Stimulated activated CD4-positive, alpha-beta T cell treated with anti-CD3 and anti-CD28 coated beads, Interleukin-4, amount 100 ng/mL, for 48 hours (primary cell): ENCODE measurements at places on chromosomes 4 and X.

DNA sequence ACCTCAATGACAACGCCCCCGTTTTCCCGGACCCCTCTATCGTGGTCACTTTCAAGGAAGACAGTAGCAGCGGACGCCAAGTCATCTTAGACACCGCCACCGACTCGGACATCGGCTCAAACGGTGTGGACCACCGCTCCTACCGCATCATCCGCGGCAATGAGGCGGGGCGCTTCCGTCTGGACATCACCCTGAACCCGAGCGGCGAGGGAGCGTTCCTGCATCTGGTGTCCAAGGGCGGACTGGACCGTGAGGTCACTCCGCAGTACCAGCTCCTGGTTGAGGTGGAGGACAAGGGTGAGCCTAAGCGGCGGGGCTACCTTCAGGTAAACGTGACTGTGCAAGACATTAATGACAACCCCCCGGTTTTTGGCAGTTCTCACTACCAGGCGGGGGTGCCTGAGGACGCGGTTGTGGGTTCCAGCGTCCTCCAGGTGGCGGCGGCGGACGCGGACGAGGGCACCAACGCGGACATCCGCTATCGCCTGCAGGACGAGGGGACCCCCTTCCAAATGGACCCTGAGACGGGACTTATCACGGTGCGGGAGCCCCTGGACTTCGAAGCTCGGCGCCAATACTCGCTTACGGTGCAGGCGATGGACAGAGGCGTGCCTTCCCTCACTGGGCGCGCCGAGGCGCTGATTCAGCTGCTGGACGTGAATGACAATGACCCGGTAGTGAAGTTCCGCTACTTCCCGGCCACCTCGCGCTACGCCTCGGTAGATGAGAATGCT, 2.2 kb downstream of the FAT4 start:
- no peak for DNase-seq

- no peak for DNase-seq
Measured at GRCh38 chrX:40694802-40695201, 40.5 kb downstream of the MED14 start.

- DNase-seq = no peak
Measured at GRCh38 chr4:86563416-86563815, 30.7 kb upstream of the PTPN13 start.

- DNase-seq = no peak
Measured at GRCh38 chr4:142959173-142959572, 113.1 kb upstream of the INPP4B start.

GRCh38 chr4:131316086-131316485, 1833.0 kb upstream of the PCDH10 start:
- no peak for DNase-seq

DNA sequence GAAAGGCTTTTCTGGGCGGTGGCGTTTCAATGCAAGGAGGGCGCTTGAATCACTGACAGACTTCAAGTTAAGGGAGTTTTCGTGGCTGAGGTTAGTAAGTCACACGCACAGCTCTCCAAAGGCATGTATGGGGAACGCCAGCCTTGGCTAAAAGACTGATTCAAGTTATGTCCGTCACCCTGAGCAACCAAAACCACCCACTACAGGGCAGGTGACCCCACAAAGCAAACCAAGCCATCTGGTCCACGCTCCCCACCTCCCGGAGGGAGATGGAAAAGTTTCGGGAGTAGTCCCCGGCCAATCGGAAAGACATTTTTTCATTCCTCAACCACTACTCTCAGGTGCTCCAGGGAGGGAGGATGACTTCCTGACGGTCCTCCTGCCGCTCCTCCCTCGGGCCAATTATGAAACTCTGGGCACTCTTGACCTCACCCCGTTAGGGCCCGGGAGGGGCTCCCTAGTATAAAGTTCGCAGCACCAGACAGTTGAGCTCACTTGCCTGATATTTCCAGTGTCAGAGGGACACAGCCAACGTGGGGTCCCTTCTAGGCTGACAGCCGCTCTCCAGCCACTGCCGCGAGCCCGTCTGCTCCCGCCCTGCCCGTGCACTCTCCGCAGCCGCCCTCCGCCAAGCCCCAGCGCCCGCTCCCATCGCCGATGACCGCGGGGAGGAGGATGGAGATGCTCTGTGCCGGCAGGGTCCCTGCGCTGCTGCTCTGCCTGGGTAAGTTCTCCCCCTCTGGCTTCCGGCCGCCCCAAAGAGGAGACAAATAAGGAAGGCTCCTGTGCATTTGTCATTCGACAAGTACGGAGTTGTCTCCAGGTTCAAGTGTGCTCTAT, at the start of gene EREG:
TSS of gene EREG (plus strand) at position 494 of the 840 bp plus-strand sequence. CDS start at position 658, 164 bp downstream.
- peak; percentile 1 for DNase-seq

- peak; percentile 28 for DNase-seq
Measured at GRCh38 chr4:154618708-154619315, 6.4 kb upstream of the FGG start.

DNA sequence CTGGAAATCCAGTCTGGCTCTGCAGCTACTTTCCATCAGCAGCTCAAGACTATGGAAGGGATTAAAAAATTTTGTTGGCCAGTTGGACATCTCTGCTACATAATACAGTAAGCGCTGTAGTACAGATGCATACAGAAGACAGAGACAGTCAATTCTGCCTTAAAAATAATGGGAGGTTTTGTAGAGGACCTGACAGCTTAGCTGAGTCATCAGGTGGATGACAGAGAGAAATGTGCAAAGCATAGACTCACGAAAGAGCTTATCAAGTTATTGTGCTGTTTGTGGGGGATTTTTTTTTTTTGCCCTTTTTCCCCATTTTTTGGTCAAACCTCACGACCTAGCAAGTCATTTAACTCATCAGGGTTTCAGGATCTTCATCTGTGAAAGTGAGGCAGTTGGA, 149.0 kb upstream of the SCML1 start:
- no peak for DNase-seq

DNA sequence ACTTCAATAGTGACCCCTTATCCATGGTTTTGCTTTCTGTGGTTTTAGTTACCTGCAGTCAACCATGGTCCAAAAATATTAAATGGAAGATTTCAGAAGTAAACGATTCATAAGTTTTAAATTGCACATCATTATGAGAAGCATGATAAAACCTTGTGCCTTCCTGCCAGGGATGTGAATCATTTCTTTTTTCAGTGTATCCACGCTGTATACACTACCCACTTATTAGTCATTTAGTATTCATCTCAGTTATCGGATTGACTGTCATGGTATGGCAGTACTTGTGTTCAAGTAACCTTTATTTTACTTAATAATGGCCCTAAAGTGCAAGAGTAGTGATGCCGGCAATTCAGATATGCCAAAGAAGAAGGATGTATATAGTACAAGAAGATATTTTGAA, 37.7 kb upstream of the TASL start:
- DNase-seq = no peak

DNA sequence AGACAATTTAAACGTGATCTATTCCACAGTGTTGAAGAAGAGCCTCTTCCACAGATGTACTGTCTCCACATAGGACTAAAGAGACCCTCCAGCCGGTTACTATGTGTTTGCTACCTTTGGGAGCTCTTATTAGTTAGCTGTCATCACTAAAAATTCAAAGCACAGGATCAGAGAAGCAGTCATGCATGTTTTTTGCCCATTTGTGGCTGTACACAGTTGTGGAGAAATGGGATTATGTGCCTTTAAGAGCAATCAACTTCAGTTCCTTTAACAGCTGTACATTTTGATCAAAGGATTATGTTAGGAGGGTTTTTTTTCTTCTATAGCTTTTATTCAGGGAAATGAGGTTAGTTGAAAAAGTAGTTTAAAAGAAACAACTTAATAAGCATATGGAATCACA, 149.0 kb upstream of the SPOCK3 start:
- DNase-seq = no peak

- DNase-seq = no peak
Measured at GRCh38 chr4:170089274-170089667, 485 bp downstream of the AADAT start.

- no peak for DNase-seq
Measured at GRCh38 chrX:31272472-31272775, 200.6 kb upstream of the FTHL17 start.

DNA sequence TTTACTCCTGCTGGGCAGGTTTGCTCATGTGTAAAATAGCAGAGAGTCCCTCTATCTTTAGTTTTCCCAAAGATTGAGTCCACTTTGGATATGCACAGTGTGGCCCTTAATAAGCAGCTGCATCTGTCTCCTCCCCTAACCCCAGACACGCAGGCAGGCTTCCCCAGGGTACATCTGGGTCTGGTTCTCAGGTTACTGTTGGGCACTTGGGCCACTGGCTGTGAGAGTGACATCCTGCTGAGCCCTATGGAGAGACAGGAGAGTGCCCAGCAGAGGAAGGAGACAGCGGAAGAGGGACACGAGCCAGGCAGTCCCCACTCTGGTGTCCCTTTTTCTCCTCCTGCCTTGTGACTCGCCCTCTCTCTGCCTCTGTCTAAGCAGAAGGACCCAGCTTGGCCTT, 16.0 kb downstream of the XK start:
- DNase-seq = no peak

DNA sequence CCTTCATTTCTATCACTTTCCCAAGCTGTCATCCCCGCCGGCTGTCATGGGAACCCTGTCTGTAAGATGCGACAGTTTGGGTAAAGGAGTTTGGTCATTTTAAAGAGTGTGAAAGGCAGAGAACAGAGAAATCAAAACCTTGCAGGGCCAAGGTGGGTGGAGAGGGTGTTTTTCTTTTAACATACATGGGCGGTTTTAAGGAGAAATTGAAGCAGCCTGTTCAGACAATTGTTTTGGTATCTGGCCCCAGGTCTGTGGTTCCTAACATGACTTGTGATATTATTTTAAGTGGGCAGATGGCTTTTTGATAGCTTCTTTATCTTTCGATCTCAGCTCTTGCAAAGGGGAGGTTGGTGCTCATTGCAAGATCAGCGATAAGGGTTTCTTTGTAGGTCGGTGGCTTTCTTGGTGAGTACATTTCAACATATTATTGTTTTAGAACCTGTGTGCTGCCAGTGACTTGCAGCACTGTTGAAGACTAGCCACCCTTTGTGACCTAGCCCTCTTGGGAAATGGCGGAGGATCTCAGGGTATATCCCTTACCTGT, 3.7 kb downstream of the PPP1R3F start:
- DNase-seq = peak; percentile 30

- DNase-seq = no peak
Measured at GRCh38 chrX:119763181-119763580, 4.8 kb downstream of the SOWAHD start.

- no peak for DNase-seq
Measured at GRCh38 chrX:136456133-136456532, 31.6 kb upstream of the BRS3 start.

- DNase-seq = peak; percentile 40
Measured at GRCh38 chr4:7828011-7828720, 111.5 kb downstream of the AFAP1 start.

DNA sequence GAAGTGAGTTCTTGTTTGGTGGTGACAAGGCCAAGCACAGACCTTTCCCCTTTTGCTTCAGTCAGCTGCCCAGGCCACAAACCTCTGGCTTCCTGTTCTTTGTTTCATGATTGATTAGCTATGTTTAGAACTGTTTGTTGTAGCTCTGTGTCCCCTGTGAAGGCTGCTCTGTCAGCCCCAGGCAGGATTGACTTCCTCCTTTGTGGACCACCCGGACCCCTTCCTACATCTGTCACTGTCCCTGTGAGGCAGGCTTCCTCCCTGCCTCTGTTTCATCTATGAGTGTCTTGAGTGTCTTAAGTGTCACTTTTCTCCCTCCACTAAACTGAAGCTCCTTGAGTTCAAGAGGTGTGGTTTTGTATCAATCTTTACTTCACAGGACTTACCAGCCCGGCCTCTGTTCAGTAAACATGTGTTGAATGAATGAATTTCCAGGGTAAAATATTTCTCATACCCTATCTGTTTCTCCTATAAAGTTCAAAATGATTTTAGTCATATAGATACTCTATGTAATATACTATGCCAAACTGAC, 83.5 kb downstream of the ZNF674 start:
- DNase-seq = no peak

DNA sequence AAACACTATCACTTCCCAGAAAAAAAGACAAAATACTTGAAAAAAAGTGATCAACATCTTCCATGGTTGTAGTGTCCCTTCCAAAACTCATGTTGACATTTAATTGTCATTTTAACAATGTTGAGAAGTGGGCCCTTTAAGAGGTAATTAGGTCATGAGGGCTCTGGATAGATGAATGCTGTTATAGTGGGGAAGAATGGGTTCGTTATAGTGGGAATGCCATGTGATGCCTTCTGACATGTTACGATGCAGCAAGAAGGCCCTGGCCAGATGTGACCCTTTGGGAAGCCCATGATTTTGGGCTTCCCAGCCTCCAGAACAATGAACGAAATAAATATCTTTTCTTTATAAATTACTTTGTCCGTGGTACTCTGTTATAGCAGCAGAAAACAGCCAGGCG, 4.0 kb upstream of the SLC10A6 start:
- DNase-seq = no peak

GRCh38 chrX:2889045-2889605, 40.0 kb downstream of the ARSD start:
- DNase-seq = no peak

DNA sequence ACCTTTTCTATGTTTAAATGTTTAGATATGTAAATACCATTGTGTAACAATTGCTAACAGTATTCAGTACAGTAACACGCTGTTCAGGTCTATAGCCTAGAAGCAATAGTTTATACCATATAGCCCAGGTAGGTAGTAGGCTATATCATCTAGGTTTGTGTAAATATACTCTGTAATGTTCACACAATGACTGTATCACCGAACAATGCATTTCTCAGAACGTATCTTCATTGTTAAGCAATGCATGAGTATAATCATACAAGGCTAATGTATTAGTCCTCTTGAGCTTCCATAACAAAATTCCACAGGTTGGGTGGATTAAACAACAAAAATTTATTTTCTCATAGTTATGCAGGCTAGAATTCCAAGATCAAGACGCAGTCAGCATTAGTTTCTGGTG, 22.7 kb downstream of the ARMCX4 start:
- no peak for DNase-seq

- no peak for DNase-seq
Measured at GRCh38 chr4:87118826-87119225, 101.6 kb downstream of the KLHL8 start.

GRCh38 chr4:8177552-8177951, 18.9 kb upstream of the ABLIM2 start:
- DNase-seq = no peak

DNA sequence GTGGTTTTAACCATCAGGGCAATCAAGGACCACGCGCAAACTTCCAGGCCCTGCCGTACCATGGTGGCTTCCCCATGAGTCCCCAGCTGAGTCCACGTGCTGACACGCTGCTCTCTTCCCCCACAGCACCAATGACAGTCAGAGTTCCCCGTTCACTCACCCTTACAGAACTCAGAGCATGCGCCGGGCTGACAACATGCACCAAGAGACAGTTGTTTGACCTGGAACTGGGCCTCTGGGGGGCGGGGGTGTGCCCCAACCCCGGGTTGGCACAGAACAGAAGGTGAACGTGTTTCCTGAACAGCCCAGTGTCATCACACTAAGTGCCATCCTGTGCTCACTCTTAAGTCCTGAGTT, 29.4 kb downstream of the IRF2 start:
- peak; percentile 16 for DNase-seq

GRCh38 chr4:89586864-89587263, 250.1 kb downstream of the SNCA start:
- no peak for DNase-seq

GRCh38 chrX:38081909-38082308, 75.6 kb downstream of the SYTL5 start:
- DNase-seq = no peak

- no peak for DNase-seq
Measured at GRCh38 chrX:16022580-16023200, 100.7 kb upstream of the GRPR start.

- no peak for DNase-seq
Measured at GRCh38 chr4:121873604-121874003, 3.3 kb upstream of the BBS7 start.
